Posterior vena cava (tissue), 2 donors: ENCODE measurements at places on chromosomes 3 and 15. TPM values are rescaled to one million over a fixed set of nuclear protein-coding genes. Genes with fewer than 3 reads are reported as not detected.

DNA sequence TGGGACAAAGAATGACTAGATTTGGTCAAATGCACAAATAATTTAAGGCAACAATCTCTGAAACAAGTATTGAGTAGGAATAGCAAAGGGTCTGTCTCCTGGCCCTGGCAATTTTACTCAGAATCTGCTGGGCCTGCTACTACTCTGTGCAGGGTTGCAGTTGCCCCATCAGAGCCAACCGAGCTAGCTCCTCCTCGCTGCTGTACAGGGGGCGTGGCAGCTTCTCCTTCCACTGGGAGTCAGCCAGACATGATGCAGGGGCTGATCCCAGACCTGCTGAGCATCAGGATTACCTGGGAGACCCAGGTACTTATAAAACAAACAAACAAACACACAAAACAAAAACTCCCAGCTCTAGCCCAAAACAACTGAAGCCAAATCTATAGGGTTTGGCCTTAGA, 30.5 kb upstream of the PXYLP1 start:
- no peak for DNase-seq

GRCh38 chr3:170716172-170716805, 130.4 kb upstream of the SLC7A14 start:
- DNase-seq: no peak

DNA sequence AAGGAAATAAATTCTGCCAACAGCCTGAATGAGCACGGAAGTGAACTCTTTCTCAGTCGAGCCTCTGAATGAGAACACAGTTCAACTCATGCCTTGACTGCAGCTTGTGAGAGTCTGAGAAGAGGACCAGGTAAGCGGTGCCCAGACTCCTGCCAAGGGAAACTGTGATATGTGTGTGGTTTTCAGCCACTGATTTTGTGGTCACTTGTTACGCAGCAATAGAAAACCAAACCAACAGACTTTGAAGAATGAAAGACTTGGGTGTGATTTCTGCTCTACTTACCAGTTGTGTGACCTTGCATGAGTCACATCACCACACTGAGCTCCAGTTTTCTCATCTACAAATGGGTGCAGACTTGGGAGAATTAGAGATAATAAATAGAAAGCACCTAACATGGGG, 30.6 kb upstream of the FAM107A start:
- DNase-seq: peak; percentile 4

GABRB3 gene
- total RNA-seq: 1.6 TPM

SLC28A1 gene
- not detected for total RNA-seq

GHSR gene
- not detected for total RNA-seq

CA12 gene
- 36.7 TPM for total RNA-seq

CISH gene
- total RNA-seq: 12.5 TPM

GRCh38 chr3:191019855-191020254, 157.4 kb upstream of the GMNC start:
- DNase-seq: no peak

DNA sequence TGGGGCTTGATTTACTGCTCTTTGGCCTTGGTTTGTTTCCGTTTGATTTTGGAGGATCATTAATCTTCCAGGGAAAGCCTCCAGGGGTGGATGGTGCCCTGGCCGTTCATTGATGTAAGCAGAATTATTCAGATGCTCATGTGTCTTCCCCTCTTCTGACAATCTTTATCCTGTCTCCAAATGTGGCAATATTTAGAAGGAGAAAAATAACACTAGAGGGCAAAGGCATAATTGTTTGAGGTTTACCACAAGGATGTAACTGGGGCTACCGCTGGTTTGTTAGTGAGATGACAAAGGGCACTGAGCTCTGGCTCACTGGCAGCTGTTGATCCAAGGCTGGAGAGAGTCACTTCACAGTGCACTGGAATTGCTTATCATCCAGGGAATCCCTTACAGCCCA, 18.2 kb upstream of the PLCL2 start:
- no peak for DNase-seq

NANOGP8 gene
- total RNA-seq: 0.48 TPM

- DNase-seq: no peak
These were observed 24.4 kb upstream of the TNFAIP8L3 start for GRCh38 chr15:51119120-51119519.

DNA sequence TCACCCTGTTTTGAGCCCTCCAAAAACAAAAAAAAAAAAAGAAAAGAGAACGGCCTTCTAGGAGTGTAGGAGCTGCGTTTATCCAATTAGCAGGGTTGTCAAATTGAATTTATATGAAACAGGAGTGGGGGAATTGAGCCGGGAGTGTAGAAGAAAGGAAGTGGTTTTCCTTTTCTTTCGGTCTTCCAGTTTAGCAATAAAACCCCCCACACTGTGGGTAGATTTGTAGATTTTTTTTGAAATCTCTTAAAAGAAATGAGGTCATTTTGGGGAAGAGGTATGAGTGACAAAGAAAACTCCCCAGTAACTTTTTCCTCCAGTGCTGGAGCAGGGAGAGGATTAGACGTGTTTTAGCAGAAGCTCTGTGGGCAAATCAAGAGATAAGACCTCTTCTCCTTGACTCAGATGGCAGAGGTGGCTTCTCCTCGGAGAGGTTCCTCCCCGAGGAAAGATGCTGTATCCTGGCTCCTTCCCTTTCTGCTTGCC, 30.8 kb downstream of the BOC start:
- no peak for DNase-seq

GRCh38 chr3:184685646-184686045, 26.2 kb downstream of the MAGEF1 start:
- peak; percentile 43 for DNase-seq

DNA sequence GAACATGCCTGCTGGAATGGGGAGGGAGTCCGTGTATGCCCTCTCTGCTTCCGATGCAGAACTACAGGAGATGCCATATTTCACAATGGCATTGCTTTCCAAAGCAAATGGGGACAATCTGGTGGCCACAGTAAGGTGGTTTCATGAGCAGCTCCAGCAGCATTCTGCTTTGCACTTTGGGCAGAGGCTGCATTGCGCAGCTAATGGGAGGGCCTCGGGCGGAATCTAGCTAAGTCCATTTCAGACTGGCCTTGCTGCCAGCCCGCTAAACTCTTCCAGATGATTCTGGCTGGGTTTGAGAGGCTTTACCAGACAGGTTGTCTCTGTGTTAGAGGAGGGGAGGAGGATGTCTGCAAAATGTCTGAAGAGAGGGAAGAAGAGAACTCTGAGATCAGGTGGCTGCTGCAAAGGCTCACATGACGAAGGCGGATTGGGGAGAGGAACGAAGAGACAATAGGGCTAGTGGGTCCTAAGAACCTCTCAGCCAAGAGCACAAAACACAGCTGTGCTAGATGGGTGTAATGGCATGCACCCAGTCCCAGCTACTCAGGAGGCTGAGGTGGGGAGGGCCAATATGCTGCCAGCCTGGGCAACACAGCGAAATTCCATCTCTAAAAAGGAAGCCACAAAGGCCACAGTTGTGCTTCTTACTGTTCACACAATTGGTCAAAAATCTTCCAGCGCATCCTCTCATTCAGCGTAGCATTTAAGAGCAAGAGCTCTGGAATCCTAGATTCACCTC, 63.7 kb downstream of the BDH1 start:
- DNase-seq: no peak

CLDN16 gene
- total RNA-seq: not detected

- no peak for DNase-seq
These were observed 406.2 kb downstream of the FOXP1 start for GRCh38 chr3:71177375-71177774.

BCL2A1 gene
- total RNA-seq: 3.6 TPM

DNA sequence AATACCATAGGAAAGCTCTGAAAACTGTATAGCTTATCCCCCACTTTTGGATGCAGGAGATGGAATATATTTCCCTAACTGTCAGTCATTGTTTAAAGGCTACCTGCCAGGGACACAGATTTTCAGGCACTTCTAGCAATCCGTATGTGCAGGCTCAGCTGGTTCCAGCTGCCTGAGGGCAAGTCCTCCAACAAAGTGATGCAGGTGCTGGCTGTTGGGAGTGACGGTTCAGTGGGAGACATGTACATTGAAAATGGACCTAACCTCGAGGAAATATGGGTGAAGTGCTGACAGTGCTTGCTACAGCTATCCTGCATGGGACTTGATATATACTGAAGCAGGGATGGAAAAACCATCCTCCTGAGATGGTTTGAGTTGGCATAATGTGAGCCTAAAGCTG, 153.1 kb upstream of the GAP43 start:
- peak; percentile 43 for DNase-seq

GRCh38 chr15:59060348-59060747, 44.6 kb upstream of the CCNB2 start:
- no peak for DNase-seq

FAM3D gene
- total RNA-seq: not detected

RAB11A gene
- total RNA-seq: 182 TPM

GRCh38 chr3:104810896-104811295, 555.8 kb upstream of the ALCAM start:
- no peak for DNase-seq

GRCh38 chr3:50532062-50532705, 28.8 kb upstream of the CACNA2D2 start:
- DNase-seq: no peak

GAP43 gene
- 0.76 TPM for total RNA-seq

GRCh38 chr15:83193721-83194120, 13.9 kb downstream of the HDGFL3 start:
- DNase-seq: no peak

GRCh38 chr3:173699353-173699752, 301.8 kb downstream of the NLGN1 start:
- DNase-seq: no peak

- DNase-seq: no peak
These were observed at the start of gene PROK2 for GRCh38 chr3:71784914-71785531. PROK2 (minus strand) TSS chr3:71785148; CDS start chr3:71785052, 96 bp downstream.

- DNase-seq: no peak
These were observed 59.7 kb upstream of the CCDC50 start for GRCh38 chr3:191269289-191270085.

GRCh38 chr3:149234671-149235245, 13.1 kb upstream of the CP start:
- no peak for DNase-seq

- DNase-seq: no peak
These were observed 384.7 kb downstream of the PDCD6IP start for GRCh38 chr3:34183114-34183513.

DNA sequence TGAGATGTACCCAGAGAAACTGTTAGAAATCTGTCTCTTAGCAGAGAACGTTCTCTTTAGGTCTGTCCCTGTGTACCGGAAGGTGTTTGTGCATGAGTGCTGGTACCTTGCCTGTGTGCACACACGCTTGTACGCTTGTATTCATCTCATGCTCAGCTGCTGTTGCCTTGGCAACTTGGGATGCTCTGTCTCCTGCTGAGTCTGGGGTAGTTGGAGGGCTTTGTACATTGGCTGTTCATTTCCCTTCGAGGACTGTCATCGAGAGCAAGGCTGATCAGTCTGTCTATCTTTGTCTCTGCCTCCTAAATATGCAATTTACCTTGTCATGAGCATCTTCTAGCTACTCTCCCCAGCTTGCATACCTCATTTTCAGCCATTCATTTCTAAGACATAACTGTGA, 147.2 kb downstream of the SLCO3A1 start:
- no peak for DNase-seq

- DNase-seq: no peak
These were observed 600 bp upstream of the USP3 start for GRCh38 chr15:63503739-63504246.

- peak; percentile 13 for DNase-seq
These were observed 4.8 kb upstream of the RHOV start for GRCh38 chr15:40878785-40879184.

GRCh38 chr3:126945171-126945721, 37.7 kb upstream of the PLXNA1 start:
- peak; percentile 44 for DNase-seq

DNA sequence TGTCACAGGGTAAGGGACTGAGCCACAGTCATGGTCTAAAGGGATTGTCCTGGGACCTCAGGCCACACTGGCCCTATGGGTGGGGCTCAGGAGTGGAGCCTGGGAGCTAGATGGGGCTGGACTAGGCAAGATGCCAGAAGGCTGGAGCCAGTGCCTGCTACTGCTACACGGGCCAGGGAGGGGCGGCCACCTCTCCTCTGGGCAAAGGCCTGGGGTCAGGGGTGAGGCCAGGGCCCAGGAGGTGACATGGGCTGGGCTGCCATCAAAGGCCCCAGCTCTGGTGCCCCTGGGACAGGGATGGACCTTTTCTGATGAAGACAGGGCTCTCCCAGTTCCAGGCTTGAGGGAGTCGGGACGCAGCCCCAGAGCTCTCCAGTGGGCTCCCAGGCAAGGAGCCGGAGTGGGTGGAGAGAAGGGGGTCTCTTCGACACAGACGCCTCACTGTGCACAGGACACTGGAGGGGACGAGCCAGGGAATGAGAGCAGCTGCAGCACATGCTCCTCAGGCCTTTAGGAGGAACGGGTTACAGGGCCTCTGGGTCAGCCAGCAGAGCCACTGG, 62.1 kb upstream of the IQSEC1 start:
- DNase-seq: peak; percentile 64

PPP2R3A gene
- total RNA-seq: 10.6 TPM

GRCh38 chr3:107740992-107741896, 218.5 kb downstream of the BBX start:
- no peak for DNase-seq

PAQR9 gene
- not detected for total RNA-seq

- no peak for DNase-seq
These were observed 135.3 kb upstream of the DAZL start for GRCh38 chr3:16740515-16740914.

- no peak for DNase-seq
These were observed 39.0 kb upstream of the CBLB start for GRCh38 chr3:105907777-105908176.

PRSS50 gene
- total RNA-seq: not detected

RETNLB gene
- not detected for total RNA-seq

- DNase-seq: no peak
These were observed 185.0 kb downstream of the RBMS3 start for GRCh38 chr3:29465836-29466235.

DNA sequence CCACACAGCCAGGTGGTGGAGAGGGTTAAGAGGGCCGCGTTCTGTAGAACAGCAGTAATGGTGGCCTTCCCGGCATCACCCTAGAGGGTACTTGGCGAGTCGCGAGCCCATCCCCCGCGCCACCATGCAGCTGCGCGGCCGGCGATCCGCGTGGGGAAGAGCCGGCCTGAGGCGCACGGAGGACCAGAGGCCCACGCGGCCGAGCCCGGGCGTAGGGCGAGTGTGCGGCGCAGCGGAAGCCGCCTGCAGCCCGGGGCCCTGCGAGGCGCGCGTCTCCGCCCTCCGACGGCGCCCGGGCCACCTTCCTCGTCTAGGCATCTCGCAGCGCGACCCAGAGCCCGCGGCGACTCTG, 423 bp downstream of the TKT start:
- no peak for DNase-seq

DNA sequence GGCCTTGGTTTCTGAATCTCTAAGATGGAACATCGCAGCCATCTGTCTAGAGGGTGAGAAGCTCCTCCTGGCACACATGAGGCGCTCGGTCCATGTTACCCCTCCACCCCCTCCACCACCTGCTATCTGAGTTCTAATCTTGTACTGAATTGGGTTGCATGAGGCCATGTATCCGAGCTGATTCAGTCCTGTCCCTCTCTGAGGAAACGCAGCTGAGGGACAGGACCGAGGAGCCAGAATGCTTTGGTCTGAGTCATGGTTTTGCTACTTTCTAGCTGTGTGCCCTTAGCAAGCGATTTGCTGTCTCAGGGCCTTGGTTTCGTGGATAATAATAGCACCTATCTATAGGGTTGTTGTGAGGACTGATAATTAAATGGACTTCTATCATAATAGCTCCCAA, 87.8 kb upstream of the SEC13 start:
- DNase-seq: no peak

AMIGO3 gene
- total RNA-seq: not detected
